Right lung (tissue), 10 donors: ENCODE measurements at places on chromosomes 5 and 9. TPM values are rescaled to one million over a fixed set of nuclear protein-coding genes. Genes with fewer than 3 reads are reported as not detected.
A peak's percentile ranks its signal among the peaks of the same experiment; 100 is the strongest.

The LHX3 gene
- polyA plus RNA-seq = not detected

GRCh38 chr5:98106116-98107031 lies 667.1 kb upstream of the RGMB start:
- DNase-seq = peak; percentile 50

The SPOCK1 gene
- 0.55 TPM for polyA plus RNA-seq

GRCh38 chr5:120779674-120780073 lies 315.6 kb downstream of the PRR16 start:
- no peak for DNase-seq

GRCh38 chr5:134503937-134504437 lies 21.5 kb upstream of the JADE2 start:
- DNase-seq = no peak

The AKNA gene
- 29.8 TPM for polyA plus RNA-seq
